Umbilical cord (tissue), 2 donors: ENCODE measurements at places on chromosomes 2 and 18.

GRCh38 chr2:158181171-158181570 is 79.5 kb downstream of the UPP2 start:
- no peak for DNase-seq

DNA sequence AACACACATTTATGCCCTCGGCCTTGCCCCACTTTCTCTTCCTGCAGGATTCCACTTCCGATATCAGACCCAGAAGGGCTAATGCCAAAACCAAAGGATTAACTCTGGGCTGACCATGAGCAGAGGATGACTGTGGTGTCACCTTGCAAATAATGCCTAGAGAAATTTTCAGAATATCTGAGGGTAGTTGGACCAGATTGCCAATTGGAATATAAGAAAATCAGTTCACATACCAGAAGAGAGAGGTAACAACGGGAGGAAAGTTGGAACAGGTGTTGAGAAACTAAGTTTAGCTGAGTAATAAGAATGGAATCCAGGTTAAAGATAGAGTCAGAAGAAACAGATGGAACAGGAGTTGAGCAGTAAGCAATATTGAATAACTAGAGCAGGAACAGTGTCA is 232.7 kb upstream of the UBE2E3 start:
- peak; percentile 3 for DNase-seq

GRCh38 chr2:70084973-70085710 is 2.1 kb upstream of the PCBP1 start:
- DNase-seq, result peak; percentile 41

- DNase-seq, result no peak
Observed at GRCh38 chr18:31252522-31252921, 65.4 kb upstream of the DSG1 start.

DNA sequence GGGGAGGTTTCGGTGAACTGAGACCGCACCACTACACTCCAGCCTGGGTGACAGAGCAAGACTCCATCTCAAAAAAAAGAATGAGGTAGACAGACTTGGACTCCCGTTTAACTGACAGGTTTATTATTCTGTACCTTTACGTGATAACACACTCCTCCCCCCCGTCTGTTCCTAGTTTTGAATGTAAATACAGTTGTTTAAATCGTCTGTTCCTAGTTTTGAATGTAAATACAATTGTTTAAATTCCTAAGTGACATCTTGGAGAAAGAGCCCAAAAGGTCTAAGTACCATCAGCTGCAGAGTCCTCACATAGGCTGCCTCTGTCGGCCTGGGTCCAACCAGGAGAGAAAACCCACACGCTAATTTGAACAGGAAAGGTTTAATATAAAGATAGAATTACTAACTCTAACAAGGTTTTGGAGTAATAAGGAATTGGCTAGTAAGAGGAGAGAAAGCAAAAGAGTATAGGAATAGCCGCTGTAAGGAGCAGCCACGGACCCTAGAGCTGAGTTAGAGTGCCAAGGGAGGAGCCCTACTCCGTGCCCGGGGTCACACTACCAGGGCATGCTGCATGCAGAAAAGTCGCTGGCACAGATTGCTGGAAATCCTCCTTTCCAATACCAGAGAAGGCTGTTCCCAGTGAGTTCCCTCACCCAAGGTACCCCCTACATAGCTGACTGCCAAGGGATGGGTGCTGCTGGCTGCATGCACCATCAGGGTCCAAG is 83.5 kb upstream of the RANBP2 start:
- no peak for DNase-seq

- no peak for DNase-seq
Observed at GRCh38 chr2:205199165-205199850, 483.0 kb upstream of the NRP2 start.

- DNase-seq, result no peak
Observed at GRCh38 chr2:83229443-83229842, 1229.6 kb downstream of the SUCLG1 start.

DNA sequence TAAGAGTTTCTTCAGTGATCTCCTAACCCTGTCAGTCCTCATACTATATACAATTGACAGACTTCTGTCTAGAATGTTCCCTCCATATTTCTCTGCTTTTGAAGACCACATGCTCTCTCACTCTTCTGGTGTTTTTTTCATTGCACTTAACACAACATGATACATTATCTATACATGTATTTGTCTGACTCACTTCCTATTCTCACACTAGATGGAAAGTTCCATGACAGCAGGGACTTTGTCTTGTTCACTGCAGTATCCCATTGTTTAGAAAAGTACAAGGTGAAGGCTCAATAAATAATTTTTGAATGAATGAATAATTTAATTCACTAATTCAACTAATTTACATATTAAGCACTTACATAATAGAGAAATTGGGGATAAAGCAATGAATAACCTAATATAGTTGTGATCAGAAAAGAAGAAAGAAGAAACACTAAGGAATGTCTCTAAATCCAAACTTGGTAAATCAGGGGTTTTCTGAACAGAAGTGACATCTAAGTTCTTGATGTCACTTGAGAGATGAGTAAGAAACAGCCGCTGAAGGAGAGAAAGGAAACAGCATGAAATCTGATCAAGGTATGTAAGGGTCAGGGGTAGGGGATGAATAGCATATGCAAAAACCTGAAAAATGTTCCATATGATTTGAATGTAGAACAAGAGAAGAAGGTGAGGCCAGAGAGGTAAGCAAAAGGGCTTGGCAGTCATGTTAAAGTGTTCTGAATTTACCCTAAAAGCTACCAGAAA is 42.4 kb downstream of the MBD2 start:
- DNase-seq, result no peak

GRCh38 chr2:177708660-177709444 is 316.3 kb downstream of the AGPS start:
- DNase-seq, result no peak

GRCh38 chr18:50193796-50194630 is 934 bp downstream of the MYO5B start:
- no peak for DNase-seq

GRCh38 chr2:69305712-69306392 is 81.2 kb downstream of the GFPT1 start:
- peak; percentile 60 for DNase-seq

GRCh38 chr2:43568228-43568627 is 27.6 kb downstream of the THADA start:
- no peak for DNase-seq

GRCh38 chr2:23448906-23449305 is 63.9 kb downstream of the KLHL29 start:
- DNase-seq, result no peak

- DNase-seq, result no peak
Observed at GRCh38 chr2:95323347-95324155, 26.4 kb downstream of the KCNIP3 start.

- DNase-seq, result no peak
Observed at GRCh38 chr2:211833582-211834279, 704.9 kb downstream of the ERBB4 start.

- no peak for DNase-seq
Observed at GRCh38 chr2:21431078-21431477, 307.3 kb downstream of the TDRD15 start.

DNA sequence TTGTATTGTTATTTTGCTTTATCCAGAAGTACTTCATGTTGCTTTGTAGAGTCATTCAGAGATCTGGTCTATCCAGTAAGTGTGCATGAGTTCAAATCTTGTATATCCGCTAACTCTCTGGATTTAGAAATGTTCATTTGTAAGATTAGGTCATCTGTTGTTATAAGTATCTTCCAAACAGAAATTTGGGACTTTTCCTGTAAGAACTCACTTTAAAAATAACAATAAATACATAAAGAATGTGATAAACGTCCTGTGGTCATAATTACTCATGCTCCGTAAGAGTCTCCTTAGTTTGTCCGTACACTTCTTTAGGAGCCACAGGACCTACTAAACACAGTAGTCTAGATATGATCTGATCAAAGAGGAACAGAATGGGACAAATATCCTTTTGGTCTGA is 699.9 kb upstream of the SLC8A1 start:
- no peak for DNase-seq

DNA sequence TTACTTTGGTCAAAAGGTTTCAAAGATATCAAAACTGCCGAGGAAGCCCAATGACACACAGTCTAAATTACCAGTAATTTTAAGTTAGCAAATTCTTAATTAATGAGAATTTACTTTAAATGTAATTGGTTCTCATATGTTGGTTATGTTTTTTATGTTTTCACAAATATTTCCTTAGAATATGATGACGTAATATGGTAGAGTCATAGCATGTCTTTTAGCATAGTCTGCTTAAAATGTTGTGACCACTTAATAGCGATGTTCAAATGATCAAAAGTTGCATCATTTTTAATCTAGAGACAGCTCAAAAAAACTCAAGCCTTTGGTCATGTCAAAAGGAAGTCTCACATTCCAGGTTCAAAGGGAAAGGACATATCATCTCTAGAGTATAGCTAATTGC is 123.3 kb upstream of the ST6GAL2 start:
- DNase-seq, result no peak

- no peak for DNase-seq
Observed at GRCh38 chr18:59904011-59904601, 4.3 kb downstream of the PMAIP1 start.

DNA sequence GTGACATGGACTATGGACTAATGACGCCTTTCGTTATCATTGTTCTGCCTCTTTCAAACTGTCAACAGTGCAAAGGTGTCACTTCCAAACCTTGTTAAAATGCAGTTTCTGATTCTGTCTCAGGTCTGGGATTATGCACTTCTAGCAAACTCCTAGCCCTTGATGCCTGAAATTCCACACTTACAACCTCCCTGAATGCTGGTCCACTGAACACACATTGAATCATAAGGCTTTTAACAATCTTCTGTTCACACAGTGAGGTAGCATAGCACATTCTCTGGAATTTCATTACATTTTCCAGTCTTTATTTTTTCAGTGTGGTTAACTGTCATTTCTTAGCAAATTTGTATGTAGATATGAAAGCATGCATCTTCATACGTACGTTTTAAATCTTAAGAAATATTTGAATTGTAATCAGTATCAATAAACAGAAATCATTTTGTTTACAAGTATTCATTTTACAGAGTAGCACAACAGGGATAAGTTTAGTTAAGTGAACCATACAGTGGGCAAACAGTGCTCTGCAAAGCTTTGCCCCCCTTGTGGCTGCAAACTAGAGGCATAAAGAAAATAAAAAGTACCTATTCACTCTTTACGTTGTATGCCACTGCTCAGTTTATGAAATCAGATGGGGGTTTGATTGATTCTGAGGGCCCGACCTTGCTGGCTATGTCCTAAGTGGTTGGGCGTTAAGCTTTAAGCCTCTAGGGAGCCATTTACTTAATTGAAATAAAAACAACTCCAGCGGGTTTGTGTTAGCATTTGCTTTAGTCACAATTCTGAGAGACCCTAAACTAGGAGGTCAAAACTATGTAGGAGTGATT is 250.8 kb downstream of the LRRTM1 start:
- DNase-seq, result no peak

GRCh38 chr2:113219889-113220641 is 46.3 kb downstream of the PSD4 start:
- no peak for DNase-seq

DNA sequence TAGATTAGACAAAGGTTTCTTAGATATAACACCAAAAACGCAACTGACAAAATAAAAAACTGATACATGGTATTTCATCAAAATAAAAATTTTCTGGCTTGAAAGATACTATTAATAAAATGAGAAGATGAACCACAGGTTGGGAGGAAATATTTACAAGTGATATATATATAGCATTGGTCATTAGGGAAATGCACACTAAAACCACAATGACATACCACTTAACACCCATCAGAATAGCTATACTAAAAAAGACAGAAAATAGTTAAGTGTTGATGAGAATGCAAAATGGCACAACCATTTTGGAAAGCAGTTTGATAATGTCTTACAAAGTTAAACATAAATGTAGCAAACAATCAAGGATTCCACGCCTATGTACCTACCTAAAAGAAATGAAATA is 83.9 kb downstream of the SLC66A3 start:
- no peak for DNase-seq

- DNase-seq, result no peak
Observed at GRCh38 chr2:205427112-205427511, 255.2 kb upstream of the NRP2 start.

DNA sequence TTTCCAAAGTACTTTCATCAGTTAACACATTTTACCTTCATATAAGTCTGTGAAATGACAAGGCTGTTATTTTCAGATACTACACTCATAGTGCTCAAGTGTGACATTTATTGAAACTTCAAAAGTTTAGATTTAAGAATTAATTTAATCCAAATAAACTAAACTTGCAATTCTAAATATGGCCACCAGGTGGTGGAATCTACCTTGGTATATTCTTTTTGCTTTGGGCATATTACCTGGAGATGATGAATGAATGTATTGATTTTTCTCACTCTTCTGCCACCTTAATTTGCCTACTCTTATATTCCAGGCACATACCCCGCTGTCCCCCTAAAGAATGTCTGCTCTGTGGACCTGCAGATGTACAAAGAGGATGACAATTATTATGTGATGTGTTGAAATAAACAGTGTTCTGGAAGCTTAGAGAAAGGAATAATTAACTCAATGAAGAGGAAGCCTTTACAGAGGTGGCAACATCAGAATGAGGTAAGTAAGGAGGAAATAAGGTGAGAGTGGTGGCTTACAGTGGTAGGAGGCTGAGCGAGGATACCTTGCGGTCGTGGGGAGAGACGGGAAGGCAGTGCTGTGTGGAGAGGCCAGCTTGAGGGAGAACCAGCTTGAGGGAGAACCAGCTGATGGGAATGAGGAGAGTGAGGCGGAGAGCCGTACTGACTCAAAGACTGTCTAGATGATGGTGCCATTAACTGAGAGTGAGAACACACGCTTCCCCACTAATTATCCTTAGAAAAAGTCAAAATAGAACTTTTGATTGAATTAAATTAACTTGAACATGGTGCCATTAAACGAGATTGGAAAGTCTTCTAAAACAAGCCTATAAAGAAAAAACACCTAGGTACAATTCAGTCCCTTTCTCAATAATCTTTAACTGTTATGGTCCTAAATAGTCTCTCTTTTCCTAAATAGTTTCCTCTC is 179.5 kb downstream of the CELF4 start:
- DNase-seq, result no peak
